ENCODE measurements at places on chromosomes 5 and 9.
A peak's percentile ranks its signal among the peaks of the same experiment; 100 is the strongest.

DNA sequence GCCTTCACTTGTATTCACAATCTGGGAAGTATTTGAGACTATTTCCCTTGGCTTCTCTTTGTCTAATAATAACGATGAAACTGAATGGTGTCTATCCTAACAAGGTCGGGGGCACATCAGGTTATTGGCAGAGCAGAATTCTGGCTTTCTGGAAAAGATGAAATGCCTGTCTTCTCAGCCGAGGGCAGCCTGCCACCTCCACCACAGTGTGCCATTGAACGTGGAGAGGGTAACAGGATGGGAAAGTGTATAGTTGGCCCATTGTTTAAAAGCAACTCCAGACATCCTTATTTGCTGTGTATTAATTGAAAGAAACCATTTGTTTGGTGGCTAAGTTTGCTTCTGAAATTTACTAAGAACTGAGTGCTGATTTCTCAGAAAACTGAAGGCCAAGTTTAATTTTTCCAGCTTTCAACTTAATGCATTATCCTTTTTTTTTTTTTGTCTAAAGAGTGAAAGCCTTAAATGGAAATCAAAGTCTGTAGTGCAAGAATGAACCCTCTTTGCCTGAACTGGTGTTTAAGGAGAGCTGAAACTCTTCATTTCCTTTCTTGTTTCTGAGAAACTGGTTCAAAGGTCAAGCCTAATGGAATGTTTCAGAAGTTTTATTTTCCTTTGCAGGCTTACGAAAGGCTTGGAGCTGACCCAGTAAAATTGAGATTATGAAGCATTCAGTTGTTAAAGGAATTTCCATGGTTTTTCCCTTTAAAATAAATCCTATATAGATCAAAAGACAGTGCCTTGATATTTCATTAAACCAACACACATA, 563.7 kb upstream of the DAP start:
- DNase-seq: no peak

DNA sequence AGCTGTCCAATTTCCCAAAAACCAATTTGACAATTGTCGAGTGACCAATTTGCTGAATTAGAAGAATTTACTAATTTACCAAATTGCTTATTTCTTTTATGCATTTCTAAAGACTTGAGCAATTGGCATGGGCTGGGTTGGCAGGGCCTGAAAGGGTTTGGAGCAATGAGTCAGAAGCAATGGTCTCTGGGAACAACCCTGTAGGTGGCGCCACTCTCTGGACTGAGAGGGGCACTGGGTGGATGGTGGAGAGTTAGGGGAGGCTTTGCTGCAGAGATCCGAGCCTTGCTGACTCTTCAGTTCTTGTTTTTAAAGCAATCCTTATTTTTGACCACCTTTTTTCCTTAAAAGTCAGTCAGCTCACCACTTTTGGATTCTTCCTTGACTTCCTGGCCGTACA, 71.5 kb upstream of the RPS23 start:
- no peak for DNase-seq

DNA sequence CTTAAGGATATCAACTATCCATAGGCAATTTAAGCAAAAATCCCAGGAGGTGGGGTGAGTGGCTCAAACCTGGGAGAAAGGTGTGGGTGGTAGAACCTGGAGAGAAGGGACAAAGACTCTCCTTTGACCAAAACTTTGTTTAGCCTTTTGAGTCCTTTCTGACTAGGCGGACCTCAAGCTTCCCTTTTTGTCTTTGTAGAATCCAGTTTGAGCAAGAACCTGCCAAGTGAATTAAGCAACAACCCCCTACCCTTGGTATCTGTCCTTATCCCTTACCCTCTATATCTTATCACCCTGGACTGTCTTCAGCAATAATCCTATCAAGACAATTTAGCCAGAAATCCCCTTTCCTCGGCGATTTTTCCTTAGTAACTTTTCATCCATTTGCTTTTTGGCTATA, 53.5 kb upstream of the SLC28A3 start:
- DNase-seq: no peak

GRCh38 chr5:123142206-123142915, 53.3 kb downstream of the PRDM6 start:
- DNase-seq: no peak

DNA sequence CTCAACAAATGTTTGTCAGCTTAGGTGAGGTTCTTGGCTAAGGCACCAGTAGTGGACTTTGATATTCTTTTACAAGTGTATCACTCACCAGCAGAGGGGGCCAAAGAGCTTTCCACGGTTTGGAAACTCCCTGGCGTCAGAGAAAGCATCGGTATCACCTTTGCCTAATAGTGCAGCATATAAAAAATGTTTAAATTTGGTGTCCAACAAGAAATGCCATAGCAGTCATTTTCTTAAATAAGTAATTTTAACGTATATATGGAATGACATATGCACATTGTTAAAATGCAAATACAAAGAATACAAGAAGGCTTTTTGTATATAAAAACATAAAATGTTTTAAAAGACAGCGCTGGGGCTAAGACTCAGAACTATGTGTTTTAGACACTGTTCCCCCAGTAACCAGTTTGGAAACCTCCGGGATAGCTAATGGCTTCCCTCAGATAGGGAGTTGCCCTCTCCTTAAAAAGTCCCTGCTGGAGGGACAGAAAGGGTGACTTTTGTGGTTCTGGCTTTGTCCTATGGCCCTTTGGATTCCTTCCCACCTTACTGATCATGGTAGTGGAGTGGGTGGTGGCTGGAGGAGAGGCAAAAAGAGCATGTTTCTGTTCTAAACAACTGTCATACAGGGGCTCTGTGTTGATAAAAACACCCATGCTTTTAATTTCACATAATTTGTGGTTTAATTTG, 124.6 kb downstream of the GPBP1 start:
- no peak for DNase-seq

DNA sequence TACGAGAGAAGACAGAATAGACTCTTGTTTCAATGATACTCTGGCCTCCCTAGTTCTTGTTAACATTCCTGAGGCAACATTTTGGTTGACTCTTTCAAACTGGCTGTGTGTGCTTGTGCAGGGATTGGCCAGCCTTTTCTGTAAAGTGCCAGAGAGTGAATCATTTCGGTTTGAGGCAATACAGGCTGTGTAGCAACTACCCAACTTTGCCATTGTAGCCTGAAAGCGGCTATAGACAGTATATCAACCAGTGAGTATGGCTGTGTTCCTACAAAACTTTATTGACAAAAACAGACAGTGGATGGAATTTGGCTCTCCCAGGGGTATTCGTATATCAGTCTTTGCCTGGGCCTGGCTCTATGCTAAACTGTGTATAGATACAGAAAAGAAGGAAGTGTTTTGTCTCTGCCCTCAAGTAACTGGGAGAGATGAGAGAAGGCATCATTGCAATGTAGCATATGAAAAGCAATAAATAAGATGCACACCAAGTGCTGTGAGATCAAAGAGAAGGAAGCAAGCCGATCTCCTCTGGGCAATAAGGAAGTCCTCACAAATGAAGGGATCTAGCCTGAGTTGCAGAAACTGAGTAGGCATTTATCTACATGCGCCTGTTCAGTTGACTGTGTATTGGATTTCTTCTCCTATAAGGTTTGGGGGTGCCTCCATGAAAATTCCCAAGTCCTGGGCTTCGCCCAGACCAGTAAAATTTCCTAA, 568.0 kb upstream of the KLF4 start:
- peak; percentile 93 for DNase-seq

GRCh38 chr5:169971780-169972179, 8.5 kb downstream of the INSYN2B start:
- DNase-seq: no peak

DNA sequence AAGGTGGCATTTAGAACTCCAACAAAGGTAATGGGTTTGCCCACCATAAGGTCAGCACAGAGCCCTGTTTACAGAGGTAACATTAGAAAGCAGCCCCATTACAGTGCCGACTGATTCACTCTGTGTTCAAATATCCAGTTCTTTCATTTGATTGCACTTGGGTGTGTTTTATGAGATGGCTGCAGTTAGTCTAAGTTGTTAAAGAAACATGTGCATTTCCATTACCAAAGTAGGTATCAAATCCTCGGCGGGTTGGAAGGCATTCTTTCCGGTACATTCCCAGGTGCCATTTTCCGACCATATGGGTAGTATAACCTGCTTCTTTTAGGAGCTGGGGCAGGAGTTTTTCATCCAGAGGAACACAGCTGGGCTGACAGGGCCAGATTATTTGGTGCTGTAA, 16.3 kb downstream of the ARSB start:
- no peak for DNase-seq

- peak; percentile 72 for DNase-seq
Observed at GRCh38 chr5:124748687-124749594, 2.5 kb upstream of the ZNF608 start.

DNA sequence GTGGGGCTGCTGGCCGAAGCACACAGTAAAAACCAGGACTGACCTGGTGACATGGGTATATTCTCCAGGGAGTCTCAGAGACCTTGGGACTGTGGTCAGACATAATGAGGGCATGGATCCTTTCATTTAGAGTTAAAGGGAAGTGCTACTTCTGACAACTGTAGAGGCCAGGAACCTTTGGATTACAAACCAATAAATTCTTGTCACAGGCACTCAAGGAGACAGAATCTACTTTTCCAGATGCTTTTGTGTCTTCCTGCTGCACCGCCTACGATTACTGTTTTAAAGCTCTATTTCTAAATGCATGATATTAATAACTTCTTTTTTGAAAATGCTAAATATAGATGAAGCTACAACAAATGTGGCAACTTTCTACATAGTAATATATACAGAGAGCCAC, 106.5 kb upstream of the LPAR1 start:
- DNase-seq: no peak

- no peak for DNase-seq
Observed at GRCh38 chr5:13516195-13516594, 428.3 kb downstream of the DNAH5 start.

DNA sequence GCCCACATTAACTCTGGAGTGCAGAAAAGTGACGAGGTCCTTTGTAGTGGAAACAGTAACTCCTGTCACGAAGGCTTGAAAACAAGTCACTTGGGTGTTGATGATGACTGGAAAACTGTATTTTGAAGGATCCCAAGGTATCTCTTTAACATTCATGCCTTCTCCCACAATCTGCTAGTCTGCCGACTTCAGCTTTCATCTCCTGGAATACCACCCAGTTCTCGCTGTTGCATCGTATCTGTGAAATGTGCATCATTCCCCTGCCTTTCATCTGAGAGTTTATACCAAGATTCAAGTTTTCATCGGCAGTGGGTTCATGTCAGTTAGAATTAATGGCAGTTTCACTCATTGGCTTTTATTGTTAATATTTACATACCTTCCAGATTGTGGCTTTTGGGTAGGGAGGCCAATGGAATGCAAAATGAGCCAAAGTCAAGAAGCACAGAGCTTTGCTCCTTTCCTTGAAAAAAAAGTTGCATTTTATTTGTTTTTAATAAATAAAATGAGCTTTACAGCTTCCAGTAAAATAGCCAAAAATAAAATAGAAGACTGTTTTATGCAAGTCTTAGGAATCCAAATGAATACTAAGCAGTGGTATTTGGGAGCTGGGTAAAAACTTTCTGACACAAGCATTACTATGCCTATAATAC, 575.2 kb upstream of the WWC1 start:
- peak; percentile 12 for DNase-seq

DNA sequence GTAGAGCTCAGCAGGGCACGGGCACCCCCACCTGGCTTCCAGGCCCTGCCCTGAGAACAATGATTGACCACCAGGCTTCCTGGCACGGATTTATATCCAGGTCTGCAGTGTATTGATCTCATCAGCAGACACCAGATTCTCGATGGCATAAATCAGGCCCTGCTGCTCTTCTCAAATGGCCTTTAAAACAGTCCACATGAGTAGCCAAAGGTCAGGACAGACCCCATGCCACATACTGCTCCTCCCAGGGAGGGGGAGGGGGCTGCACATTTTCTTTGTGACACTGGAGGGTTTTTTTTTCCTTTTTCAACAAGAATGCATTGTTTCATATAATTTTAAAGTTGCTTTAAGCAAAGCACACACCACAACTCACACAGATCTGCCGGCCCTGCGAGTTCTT, 85.4 kb downstream of the SEMA4D start:
- no peak for DNase-seq

Data from skeletal muscle cell (primary cell).